Heart left ventricle (tissue), 16 donors: ENCODE measurements at places on chromosomes 2 and 18.

GRCh38 chr18:55475916-55476315 is 112.1 kb downstream of the TCF4 start:
- no peak for DNase-seq

- no peak for DNase-seq
These were observed 30.7 kb downstream of the SH2D6 start for GRCh38 chr2:85449214-85449588.

GRCh38 chr2:133194777-133195335 is 373.4 kb downstream of the NCKAP5 start:
- DNase-seq: no peak

DNA sequence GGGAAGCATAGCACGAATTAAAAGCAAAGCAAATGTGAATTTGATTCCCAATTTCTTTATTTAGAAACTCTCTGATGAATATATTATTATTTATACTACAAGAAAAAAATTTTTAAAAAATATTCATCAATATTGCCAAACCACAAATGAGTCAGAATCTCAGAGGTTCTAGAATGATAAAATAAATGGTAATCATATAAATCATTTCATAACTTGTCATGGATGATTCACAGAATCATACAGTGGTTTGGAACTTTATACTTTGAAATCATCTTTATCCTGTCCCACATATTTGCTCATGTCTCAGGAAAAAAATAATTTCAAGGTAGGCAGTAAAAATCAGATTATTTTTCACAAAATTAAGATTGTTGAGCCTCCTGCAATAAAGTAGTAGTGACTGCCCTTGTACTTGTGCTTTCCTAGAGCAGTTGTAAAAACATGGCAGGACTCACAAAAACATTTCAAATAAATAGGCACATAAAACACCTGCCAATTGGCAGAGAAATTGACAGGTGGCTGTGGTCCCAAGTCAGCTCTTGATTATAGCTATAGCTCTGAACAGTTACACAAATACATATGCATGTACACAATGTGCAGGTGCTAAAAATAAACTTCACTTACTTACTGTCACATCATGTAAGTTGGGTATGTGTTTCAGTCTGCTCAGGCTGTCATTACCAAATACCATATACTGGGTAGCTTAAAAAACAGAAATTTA is 273.9 kb upstream of the SESTD1 start:
- no peak for DNase-seq

- no peak for DNase-seq
These were observed 437.0 kb downstream of the THSD7B start for GRCh38 chr2:137202318-137202717.

DNA sequence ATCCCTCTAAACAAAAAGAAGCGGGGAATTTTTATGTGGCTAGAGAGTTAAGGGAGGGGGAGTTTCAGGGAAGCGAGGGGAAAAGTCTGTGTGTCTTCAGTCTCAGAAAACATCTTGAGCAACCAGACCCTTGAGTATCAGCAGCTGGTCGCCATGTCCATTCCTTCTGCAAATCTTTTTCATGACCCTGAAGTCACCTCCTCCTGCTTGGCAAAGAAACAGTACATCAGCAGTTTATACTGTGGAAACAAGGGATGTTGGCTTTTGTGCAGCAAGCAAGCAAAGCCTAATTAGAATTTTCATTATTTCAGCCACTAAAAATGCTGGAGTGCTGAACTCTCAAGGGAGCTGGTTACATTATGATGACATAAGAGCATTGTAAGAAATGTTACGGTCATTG is 187.4 kb upstream of the SLC8A1 start:
- no peak for DNase-seq

GRCh38 chr18:48973731-48974130 is 23.0 kb upstream of the SMAD7 start:
- no peak for DNase-seq

DNA sequence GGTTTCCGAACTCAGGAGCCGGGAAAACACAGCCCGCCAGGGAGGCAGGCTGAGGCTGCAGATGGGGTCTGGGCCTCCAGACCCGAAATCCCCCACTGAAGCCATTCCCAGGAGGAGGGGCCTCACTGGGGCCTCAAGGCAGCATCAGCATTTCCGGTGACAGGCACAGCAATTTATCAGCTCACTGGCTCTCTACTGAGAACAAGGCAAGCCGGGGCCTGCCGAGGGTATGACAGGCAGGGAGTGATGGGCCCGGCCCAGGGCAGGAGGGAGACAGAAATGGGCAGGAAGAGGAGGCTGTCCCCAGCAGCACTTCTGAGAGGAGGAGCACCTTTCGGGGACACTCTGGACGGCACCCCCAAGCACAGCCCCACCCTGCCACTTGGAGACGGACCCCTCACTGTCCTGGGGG is 12.5 kb downstream of the SDC1 start:
- DNase-seq: no peak

- no peak for DNase-seq
These were observed 174.5 kb upstream of the HS6ST1 start for GRCh38 chr2:128492966-128493811.

GRCh38 chr2:235709124-235709813 is 215.4 kb downstream of the AGAP1 start:
- no peak for DNase-seq
